ENCODE measurements at places on chromosomes 3 and 15.

- DNase-seq = no peak
Measured at GRCh38 chr3:55564726-55565125, 77.6 kb upstream of the WNT5A start.

DNA sequence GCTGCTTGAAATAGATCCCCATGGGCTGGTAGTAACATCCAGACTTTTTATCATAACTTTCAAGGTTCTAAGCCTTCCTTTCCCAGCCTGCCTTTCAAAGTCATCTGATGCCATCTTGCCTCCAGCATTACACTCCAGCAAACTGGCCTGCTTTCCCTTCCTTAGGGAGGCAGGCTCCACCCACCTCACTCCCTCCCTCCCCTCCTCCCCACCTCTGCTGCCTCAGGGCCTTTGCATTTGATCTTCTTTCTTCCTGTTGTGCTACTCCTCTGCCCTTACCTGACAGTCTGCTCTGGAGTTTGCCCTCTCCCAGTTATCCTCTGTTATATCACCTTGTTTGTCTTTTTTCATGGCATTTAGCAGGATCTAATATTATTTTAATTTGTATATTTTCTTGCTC is 319.5 kb downstream of the KCNH8 start:
- DNase-seq = no peak

GRCh38 chr3:121649645-121650044 is 11.1 kb downstream of the HCLS1 start:
- no peak for DNase-seq

DNA sequence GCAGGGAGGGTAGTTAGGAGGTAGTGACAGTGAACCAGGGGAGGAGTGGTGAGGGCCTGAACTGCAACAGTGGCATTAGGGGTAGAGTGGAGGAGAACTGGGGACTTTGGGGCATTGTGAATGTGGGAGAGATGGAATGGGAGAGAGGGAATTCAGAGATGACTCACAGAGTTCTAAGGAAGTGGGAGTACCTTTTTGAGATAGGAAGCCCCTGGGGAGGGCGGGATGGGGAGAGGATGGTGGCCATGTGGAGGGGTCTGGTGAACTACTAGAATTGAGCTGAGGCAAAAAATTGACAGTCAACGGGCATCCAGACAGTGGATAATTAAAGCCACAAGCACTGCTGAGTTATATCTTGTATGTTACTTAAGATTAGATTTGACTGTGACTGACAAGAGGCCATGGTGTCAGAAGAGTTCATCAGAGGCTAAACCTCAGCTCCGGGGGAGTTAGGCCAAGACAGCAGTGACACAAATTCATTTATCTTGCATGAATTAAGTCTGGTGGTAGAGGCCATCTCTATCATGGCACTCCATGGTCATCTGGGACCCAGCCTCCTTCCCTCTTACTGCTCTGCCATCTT is 34.0 kb downstream of the PLEKHO2 start:
- no peak for DNase-seq

GRCh38 chr3:148147903-148148302 is 549.8 kb upstream of the AGTR1 start:
- DNase-seq = no peak

GRCh38 chr3:32686713-32687112 is 1.7 kb downstream of the CNOT10 start:
- DNase-seq = no peak

DNA sequence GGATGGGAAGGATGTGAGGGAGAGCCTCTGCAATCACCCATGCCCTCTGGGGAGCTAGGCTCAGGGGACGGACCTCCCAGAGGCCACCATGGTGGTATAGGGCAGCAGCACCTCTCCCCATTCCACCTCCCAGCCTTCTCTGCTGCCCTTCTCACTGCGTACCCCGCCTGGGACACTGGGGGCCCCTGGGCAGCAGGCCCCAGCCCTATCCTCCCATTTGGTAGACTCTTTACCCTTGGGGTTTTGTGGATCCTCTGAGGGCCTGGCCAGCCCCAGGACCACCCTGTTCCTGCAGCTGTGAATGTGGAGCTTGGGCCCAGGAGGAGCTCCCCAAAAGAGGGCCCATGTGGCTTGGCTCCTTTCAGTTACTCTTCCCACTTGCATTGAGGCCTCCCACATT is 131.9 kb downstream of the DNAJB8 start:
- no peak for DNase-seq

DNA sequence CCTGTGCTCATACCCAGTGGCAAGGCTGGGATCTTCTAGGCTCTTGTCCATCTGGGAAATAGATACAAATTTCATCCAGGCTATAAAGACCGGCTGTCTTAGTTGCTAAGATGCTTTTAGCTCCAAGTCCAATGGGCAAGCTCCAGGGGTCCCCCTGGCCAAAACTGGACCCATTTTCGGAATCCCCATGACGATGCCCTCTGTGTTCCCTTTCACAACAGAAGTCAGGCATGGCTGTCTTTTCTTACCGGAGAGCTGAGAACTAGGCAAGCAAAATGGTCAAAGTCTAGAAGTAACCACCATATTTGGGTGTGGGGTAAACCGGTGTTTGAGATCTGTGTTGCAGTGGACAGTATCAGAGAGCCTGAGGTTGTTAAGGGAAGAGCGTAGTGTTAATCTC is 1.0 kb downstream of the GLYCTK start:
- no peak for DNase-seq

- no peak for DNase-seq
Measured at GRCh38 chr3:113606539-113607218, 74.3 kb downstream of the SIDT1 start.

DNA sequence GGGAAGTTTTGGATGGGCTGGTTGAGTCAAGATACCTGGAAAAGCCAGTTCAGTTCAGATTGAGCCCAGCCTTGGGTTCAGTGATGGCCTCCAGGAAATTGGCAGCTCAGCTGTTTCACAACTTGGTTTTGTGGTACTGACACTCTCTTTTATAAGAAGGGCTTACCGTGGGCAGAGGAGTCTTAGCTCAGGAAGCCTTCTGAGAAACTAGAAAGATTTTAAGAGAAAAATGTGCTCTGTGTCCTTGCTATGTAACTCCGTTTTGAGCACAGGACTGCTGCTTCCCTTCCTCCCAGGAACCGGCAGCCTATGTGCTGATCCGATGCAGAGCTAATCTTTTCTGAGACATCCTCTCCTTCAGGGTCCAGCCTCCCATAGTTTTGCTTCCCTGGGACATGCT is 46.6 kb upstream of the RASGRP1 start:
- DNase-seq = no peak

DNA sequence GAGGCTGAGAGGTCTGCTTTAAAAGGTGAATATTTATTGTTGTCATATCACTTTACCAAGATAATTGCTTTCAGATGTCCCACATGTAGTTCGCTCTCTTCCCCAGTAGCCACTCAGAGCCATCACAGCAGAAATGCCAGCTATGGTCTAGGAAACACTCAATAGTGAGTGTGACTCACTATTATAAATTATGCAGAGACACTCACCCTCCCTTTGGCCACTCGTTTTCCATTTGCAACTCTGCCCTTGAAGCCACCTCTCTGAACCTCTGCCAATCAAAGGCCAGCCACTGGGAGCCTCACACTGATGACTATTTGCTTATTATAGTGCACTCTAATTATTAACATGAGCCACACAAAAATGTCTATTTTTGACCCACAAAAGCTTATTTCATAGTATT is 328.1 kb upstream of the ATP10A start:
- no peak for DNase-seq

DNA sequence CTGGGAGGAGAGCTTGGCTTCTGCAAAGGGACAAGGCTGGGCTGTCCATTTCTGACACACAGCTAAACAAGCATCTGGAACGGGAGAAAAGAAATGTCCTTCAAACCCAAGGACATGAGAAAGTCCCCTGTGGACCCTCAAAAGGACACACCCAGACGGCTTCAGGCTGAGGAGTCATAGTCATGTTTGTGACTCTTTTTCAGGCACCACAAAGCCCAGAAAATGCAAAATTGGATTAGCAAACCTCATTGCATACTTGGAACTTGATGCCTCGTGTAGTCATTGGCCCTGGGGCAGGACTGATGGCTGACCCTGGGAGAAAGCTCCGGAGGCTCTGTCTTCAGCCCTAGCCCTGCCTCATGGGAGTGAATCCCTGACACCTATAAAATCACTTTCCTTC is 21.5 kb downstream of the FAM174B start:
- DNase-seq = no peak

DNA sequence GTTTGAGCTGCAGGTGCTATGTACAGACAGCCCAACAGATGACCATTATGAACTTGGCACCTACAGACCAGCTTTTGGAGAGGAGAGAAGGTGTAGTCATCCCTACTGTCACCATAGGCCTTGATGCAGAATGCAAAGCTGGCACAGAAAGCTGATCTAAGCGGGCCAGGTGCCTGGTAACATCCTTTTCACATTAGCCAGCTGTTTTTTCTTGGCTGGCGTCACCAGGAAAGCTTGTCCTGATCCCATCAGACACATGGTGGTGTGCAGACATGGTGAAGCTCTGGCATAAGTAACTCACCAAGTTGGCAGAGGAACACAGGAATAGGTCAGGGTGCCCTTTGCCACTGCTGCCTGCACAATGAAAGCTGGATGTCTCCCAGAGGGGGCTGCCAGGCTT is 97.2 kb upstream of the MB21D2 start:
- no peak for DNase-seq

GRCh38 chr3:124207873-124208485 is 216.1 kb upstream of the ROPN1 start:
- DNase-seq = no peak

GRCh38 chr15:37019479-37020433 is 80.6 kb downstream of the MEIS2 start:
- no peak for DNase-seq

DNA sequence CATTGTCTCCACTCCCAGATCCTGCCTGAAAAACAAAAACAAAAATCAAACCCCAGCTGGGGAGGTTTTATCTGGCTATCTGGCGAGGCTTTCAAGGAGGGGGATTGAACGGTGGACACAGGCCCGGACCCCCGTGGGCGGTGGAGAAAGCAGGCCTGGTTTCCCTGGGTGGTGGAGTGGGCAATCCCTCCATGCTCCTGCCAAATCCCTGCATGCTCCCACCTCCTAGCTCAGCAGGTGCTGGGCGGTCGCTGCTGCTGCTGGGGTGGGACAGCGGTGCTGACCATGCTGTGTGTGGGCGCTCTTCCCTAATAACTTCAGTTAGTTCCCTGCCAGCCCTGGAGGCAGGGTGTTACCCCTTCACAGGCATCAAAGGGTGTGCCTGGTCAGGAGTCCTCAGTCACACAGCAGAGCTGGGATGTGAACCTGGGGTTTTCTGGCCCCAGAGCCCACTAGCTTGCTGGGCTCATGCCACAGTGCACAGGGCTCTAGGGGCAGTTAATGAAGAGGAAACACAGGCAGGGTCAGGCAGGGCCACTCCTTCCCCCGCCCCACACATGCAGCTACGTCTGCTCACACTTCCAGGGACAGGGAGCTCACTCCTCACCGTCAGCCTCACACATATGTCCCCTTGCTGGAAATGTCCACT is 15.9 kb upstream of the PLXND1 start:
- DNase-seq = no peak
